ENCODE measurements at places on chromosomes 11 and 22.

GRCh38 chr11:111422494-111423249 lies 43.6 kb upstream of the POU2AF1 start:
- DNase-seq, result peak; percentile 19

DNA sequence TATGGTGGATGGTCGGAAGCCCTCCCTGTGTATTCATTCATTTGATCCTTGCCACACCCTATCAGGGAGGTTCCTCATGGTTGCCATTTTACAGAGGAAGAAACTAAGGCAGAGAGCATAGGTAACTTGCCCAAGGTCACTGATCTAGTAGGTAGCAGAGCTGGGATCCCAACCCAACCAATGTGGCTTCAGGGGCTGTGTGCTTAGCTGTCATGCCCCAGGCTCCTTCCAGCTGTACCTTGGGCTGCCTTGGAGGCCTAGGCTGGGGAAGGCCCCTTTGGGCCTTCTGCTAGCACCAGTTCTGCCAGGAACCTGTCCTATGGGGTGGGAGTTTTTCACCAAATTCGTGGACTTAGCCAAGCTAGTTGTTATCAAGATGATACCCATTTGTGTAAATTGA lies 8.6 kb downstream of the BAD start:
- DNase-seq, result no peak

GRCh38 chr11:75200051-75200450 lies 40.5 kb upstream of the TPBGL start:
- DNase-seq, result no peak

GRCh38 chr22:41920271-41920976 lies 5.5 kb upstream of the SHISA8 start:
- DNase-seq, result no peak

- DNase-seq, result no peak
These were observed 8.3 kb upstream of the MMP1 start for GRCh38 chr11:102806296-102806695.

- DNase-seq, result no peak
These were observed 2.8 kb upstream of the DBX1 start for GRCh38 chr11:20162824-20163782.

- no peak for DNase-seq
These were observed 37.3 kb downstream of the NUP50 start for GRCh38 chr22:45200860-45201511.

GRCh38 chr11:64652586-64653387 lies 61.8 kb downstream of the SLC22A12 start:
- DNase-seq, result peak; percentile 79

GRCh38 chr11:95024958-95025357 lies at the start of gene KDM4E:
Gene KDM4E, plus strand, starts transcription at chr11:95025258. Its CDS starts 300 bp downstream, at chr11:95025558.
- DNase-seq, result no peak

GRCh38 chr11:36509201-36509639 lies 852 bp downstream of the TRAF6 start:
- DNase-seq, result peak; percentile 49

DNA sequence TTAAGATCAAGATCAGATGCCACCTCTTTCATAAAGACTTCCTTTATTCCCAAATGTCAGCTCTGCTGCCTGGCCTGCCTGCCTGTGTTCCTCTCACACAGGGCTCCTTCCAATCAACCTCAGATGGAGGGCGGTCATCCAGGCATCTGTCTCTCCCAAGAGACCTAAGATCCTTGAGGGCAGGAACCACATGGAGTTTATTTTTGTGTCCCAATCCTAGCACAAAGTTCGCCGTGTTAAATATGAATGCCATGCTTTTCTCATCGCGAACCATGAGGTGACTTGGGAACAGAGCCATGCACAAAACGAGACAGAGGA lies 72.7 kb upstream of the ARFGAP3 start:
- DNase-seq, result no peak

- no peak for DNase-seq
These were observed 2.5 kb downstream of the DDIAS start for GRCh38 chr11:82903843-82904586.

DNA sequence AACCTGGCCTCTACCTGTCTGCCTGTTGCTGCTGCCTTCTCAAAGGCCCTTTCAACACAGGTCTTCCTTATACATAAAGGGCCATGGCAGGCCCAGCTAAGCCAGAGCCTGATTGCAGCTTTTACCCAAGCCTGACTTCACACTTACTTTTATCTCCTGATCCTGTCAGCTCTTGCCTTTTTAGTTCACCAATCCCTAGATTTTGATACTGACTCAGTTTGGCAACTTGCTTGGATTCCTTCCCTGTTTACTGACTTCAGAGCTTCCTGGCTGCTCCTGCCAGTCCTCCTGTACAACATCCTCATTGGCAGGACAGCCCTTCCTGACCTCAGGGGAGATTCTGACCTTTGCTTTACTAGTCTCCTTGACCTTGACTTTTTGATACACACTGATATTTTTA lies 195.2 kb downstream of the NELL1 start:
- DNase-seq, result no peak

DNA sequence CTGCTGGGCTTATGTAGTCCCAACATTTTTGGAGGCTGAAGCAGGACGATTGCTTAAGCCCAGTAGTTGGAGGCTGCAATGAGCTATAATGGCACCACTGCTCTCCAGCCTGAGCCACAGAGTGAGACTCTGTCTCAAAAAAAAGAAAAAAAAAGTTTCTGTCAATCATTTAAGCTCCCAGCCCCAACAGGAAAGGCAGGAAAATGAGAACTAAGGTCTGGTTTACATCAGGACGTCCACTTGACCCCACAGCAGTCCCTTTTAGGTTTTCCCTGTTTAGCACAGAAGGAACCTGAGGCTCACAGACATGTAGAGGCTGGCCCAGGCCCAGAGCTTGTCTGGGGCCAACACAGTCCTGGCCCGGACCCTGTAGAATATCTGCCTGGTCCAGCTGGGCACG lies 9.2 kb upstream of the TTLL1 start:
- no peak for DNase-seq

- DNase-seq, result no peak
These were observed 39.9 kb upstream of the ASPHD2 start for GRCh38 chr22:26389125-26389524.

- DNase-seq, result no peak
These were observed 264.0 kb upstream of the CCDC90B start for GRCh38 chr11:83549984-83550667.

DNA sequence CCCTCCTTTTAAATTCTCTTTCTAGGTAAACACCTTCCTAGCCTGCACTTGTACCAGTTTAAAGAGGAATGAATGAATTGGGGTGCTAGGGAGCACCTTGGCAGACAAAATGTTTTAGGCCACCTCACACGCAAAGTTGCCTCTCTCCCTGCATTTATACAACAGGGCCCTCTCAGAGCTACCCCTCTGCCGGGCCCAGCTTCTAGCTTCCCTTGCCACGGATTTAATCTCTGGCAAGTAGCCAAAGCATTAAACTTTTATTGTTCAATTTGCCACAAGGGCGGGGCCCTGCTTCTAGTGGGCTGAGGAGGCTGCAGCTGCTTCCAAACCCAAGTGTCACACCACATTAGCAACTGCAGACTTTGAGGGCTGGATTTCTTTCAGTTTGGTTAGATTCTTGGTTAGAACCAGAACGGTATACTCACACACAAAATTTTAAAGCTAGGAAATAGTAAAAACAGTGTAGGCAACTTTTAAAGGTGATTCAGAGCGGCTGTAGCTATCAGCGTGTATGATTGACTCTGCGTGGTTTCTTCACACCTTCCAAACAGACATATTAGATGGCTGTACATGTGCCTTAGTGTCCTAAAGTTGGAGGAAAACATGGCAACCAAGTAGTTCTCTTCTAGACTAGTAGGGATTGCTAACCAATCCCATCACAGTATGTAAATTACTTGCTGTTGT lies 6.5 kb downstream of the KREMEN1 start:
- no peak for DNase-seq

GRCh38 chr22:23889620-23890019 lies 4.6 kb upstream of the MIF start:
- DNase-seq, result no peak

DNA sequence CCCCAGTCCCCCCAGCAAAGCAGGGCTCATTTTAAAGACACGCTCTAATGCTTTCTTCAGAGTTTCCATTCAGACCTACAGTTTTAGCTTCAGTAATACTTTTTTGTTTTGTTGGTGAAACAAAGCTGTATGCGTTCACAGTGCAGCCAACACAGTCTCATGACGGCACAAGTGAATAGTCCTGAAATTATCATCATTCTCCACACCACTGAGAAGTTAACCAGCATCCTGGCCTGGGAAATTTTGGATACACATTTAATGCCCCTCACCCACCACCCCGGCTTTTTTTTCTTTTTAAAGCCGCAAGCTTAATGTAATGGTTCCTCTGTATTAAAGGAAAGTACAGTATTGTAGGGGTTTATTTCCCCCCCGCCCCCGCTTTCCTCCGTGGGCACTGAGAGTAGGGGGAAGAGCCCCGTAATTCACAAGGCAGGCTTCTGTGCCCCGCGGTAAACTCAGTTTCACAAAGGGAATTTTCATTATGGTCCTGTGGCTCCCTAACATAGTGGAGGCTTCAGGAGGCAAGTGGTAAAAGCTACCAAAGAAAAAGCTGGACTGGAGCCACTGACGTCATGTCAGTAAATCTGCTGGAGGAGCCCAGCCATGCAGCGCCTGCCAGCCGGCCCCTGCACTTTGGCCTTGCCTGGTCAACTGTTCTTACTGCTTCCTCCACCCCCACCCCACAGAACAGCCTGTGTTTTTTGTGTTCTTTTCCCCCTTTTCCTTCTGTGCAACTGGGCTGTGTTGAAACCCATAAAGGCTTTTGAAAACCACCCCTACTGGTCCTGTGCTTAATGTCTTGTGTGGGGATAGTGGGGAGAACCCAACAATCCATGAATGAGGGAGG lies 18.2 kb downstream of the TEAD1 start:
- no peak for DNase-seq

GRCh38 chr11:79506734-79507344 lies 66.0 kb upstream of the TENM4 start:
- no peak for DNase-seq

DNA sequence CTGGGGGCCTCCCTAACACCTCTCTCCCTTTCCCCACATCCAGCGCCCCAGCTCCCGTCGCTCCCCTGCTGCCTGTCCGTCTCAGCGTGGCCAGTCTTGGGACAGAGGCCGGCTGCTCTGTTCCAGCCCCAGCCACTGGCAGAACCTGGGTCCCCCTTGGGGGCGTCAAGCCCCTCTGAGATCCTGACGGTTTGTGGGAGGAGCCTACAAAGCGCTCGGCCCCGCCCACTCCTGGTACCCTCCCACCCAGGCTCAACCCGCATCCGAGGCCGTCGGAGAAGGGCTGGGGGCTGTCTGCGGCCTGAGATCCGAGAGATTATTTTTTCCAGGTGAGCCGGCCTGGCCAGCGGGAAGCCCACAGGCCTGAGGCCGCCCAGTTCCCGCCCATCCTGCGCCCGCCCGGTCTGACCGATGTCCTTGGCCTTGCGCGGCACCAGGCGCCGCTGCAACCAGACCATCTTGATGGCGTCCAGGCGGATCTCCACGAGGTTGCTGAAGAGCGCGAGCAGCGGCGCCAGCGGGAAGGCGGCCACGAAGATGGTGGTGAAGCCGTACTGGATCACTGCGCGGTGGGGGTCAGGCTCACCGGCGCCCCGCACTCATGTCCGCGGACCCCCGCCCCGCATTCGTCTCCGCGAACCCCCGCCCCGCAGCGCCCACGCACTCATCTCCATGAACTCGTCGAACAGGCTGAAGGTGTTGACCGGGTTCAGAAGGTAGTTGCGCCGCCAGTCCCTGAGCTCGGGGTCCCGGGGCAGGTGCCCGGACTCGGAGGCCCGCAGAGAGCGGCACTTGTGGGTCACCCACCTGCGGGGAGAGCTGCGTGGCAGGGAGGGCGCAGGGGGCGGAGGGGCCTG lies 5.5 kb upstream of the SIGIRR start:
- no peak for DNase-seq

DNA sequence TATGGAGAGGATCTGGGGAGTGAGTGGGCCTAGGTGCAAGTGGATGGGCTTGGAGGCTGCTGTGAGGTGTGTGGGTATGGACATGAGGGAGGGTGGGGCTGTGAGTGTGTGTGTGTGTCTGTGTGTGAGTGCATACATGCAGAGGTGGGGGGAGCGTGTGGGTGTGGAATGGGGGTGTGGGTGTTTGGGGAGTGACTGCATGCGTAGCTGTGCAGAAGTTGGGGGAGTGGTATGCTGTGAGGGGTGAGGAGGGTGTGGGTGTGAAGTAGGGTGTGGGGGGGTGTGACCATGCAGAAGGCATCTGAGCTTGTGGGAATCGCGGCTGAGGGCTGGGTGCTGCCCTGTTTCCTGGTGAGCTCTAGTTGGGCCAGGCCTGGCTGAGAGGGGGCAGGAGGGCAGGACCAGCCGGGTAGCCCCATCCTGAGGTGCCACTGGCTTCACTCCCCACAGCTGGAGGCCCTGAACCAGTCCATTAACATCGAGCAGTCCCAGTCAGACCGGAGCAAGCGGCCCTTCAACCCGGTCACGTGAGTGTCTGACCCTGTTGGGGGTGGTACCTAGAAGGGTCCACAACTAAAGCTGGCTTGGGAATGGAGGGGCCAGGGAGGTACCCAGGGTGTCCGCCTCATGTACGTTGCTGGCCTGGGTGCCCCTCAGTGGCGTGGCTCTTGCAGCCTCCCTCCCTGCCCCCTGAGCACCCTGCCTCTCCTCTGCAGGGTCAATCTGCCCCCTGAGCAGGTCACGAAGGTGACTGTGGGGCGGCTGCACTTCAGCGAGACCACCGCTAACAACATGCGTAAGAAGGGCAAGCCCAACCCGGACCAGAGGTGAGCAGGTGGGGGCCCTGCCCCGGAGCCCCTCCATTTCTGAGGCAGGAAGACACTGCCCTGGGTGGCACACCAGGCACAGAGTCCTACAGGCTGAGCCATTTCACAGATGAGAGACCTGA lies 16.5 kb downstream of the TMEM258 start:
- no peak for DNase-seq

GRCh38 chr11:102347462-102348370 lies 702 bp downstream of the BIRC2 start:
- DNase-seq, result peak; percentile 10

DNA sequence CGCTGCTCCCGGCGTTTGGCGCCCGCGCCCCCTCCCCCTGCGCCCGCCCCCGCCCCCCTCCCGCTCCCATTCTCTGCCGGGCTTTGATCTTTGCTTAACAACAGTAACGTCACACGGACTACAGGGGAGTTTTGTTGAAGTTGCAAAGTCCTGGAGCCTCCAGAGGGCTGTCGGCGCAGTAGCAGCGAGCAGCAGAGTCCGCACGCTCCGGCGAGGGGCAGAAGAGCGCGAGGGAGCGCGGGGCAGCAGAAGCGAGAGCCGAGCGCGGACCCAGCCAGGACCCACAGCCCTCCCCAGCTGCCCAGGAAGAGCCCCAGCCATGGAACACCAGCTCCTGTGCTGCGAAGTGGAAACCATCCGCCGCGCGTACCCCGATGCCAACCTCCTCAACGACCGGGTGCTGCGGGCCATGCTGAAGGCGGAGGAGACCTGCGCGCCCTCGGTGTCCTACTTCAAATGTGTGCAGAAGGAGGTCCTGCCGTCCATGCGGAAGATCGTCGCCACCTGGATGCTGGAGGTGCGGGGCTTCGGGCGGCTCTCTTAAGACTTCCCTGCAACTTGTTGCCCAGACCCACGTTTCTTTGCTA lies at the start of gene CCND1:
CCND1 (plus strand) TSS at position 162 of the 587 bp plus-strand sequence; CDS start at position 320, 158 bp downstream.
- peak; percentile 71 for DNase-seq

- DNase-seq, result no peak
These were observed 90.8 kb downstream of the RNF169 start for GRCh38 chr11:74839446-74839845.

Measured in inflammatory macrophage (primary cell).